ENCODE measurements at places on chromosomes 12 and 14.

GRCh38 chr12:33587354-33587753, 147.7 kb upstream of the SYT10 start:
- no peak for DNase-seq

GRCh38 chr12:29281371-29282005, 99.5 kb downstream of the ERGIC2 start:
- no peak for DNase-seq

DNA sequence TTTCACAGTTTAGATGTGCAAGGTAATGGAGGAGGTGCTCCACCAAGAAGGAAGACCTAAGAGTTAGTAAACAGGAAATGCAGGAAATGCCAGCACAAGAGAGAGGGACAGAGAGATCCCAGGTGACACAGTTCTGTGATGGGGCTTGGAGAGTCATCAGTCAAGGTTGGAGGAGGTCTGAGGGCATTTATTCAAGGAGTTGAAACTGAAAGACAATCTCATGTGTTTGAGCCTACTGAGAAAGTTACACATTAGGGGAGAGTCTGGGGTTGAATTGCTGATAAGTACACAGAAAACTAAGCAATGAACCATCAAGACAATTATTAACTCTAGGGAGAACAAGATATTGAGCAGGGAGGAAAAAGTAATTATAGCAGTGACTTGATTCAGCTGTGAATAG, 138.5 kb downstream of the ANO6 start:
- no peak for DNase-seq

DNA sequence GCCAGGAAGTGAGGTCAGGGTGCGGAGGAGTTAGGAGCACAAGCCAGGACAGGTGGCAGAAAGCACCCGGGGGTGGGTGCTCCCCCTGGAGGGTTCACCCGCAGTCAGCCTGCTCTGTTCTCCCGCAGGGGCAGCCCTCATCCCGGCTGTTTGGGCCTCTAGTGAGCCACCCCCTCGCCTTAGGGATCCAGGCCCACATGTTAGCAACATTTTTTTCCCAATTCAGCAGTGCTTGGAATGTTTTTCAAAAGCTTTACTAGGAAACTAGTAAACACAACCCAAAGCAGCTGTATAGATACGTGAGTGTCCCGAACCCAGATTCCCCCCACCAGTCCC, 28.5 kb upstream of the NXPH4 start:
- DNase-seq: no peak

- no peak for DNase-seq
Observed at GRCh38 chr14:82549306-82549990, 1015.8 kb upstream of the SEL1L start.

- DNase-seq: no peak
Observed at GRCh38 chr14:32667287-32667686, 271.4 kb upstream of the NPAS3 start.

DNA sequence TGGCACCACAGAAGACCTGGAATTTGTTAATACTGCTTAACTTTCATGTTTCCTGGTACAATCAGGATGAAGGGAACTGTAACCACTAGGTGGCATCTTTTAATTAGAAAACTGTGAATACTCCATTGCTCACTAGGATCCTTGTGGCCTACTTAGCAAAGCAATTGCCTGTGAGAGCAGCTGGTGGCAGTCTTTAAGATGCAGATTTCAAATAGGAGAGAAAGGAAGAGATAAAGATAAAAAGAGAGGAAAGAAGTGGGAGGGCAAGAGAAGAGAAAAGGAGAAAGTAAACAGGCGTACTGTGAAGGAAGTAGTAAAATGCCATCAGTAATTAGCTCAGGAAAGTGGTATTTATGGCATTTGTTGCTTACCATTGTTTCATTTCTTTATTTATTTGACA, 114.5 kb downstream of the RAD51B start:
- DNase-seq: no peak

DNA sequence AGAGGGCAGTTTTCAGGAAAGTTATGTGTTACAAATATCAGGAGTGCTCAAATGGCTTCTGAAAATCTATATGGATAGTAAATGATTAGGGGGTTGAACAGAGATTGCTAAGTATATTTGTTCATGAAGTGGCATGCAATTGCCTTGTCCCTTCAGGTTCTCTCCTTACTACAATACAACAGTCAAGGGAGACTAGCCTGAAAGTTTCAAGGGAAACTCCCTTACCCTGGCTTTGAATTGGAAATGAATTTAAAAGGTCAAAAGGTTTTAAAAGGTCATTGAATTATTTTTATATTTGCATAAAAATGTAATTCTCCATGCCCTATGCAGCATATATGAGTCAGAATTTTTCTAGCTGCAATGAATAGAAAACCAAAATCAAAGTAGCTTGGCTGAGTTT, 253.1 kb upstream of the SYT1 start:
- DNase-seq: no peak

DNA sequence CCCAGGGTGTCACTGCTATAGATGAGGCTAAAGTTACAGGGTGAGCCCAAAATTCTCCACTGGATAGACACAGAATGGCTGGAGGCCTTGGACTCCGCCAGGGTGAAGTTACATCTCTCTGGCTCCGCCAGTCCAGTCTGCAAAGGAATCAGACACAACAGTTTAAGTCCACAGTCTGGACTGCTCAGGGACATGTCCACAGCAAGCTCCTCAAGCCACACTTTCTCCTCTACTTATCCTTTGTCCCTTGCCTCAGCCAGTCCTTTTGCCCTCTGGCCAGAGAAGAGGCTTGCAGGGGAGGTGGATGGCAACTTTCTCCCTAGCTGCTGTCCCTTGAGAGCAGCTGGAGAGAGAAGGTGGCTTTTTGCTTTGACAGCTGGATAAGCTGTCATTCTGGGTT, 28.0 kb downstream of the PTPRB start:
- DNase-seq: no peak

- no peak for DNase-seq
Observed at GRCh38 chr14:99314623-99315022, 42.6 kb upstream of the BCL11B start.

- DNase-seq: no peak
Observed at GRCh38 chr14:104771918-104772706, 19.2 kb downstream of the SIVA1 start.

DNA sequence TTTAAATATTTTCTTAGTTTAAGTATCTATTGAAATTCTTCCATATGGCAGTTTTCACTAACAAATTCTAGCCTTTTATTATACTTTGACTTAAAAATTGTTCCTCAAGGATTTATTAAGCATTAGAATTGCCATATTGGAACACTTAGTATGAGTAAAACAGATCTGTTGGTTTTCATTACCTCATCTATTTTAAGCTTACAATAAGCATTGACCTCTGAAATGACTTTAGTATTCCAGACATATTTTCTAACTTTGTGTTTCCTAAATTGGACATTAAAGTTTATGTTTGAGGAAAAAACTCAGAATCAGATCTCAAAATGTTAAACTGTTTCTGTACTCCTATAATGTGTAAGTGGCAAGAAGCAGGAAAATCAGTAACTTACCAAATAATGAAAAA, 48.4 kb downstream of the CSRP2 start:
- DNase-seq: no peak

DNA sequence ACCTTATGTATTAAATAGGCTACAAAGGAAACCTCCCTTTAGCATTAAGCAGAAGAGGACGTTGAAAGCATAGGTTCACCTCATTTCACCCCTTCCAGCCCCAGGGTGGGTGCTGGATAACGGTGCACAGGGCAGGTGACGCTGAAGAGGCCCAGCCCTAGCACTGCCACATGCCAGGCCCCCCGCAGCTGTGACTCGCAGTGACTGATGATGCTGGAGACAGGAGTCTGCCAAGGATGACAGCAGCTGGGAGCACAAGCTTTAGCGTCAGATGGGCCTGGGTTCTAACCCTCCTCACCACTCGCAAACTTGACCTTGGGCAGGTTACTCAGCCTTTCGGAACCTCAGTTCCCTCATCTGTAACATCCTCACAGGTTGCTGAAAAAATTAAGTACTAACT, 76.7 kb downstream of the TBK1 start:
- no peak for DNase-seq

GRCh38 chr12:106897981-106898901, 57.5 kb upstream of the TMEM263 start:
- DNase-seq: no peak

DNA sequence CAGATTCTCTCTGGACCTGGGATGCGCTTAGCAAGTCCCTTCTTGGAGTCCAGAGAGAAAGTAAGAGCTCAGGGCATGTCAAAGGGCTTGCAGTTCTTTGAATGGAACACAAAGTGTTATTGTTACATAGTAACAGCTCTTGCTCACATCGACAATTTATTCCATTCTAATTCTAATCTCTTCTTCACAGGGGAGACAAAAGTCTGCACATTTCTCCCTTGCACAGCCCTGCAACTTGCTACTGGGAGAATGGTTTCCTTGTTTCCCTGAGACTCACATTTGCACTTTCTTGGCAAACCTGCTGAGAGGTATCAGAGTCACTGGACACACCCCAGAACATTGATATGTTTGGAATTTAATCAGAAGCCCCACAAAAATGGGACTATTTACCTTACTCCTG, 209.9 kb upstream of the IGF1 start:
- DNase-seq: no peak

GRCh38 chr12:33180918-33181317, 258.7 kb downstream of the SYT10 start:
- DNase-seq: no peak

- DNase-seq: no peak
Observed at GRCh38 chr14:51157012-51157411, 62.1 kb upstream of the TRIM9 start.

GRCh38 chr12:132695431-132695830, 8.0 kb downstream of the PXMP2 start:
- DNase-seq: no peak

- no peak for DNase-seq
Observed at GRCh38 chr14:23569443-23570151, 2.0 kb upstream of the AP1G2 start.

DNA sequence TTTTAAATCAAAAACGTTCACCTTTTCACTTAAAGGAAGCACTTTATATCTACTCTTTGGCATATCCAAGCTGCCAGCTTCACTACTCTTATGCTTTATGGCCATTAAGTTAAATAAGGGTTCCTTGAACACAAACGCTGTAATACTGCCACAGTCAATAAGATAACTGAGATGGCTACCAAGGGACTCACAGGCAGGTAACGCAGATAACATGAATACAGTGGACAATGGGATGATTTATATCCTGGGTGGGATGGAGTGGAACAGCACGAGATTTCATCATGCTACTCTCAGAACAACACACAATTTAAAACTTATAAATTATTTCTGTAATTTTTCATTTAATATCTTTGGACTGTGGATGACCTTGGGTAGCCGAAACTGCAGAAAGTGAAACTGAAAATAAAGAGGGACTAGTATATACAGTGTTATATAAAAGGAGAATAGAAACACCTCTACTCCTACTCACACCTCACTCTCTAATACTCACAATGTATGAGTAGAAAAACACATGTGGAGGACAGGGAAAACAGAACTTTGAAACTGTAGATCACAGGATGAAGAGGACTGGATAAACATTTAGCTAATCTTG, 367.3 kb downstream of the C12orf50 start:
- no peak for DNase-seq

DNA sequence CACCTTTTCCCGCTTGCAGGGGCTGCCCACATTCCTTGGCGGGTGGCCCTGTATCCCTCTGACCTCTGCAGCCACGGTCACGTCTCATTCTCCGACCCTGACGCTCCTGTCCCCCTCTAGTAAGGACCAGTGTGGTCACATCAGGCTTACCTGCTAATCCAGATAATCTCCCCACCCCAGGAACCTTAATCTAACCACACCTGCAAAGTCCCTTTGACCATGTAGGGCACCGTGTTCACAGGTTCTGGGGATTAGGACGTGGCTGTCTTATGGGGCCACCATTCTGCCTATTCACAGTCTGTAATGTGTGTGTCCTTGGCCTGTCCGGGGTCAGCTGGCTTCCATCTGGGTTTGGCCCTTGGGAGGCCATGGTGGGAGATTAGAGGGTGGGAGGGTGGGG, 368.9 kb downstream of the AACS start:
- no peak for DNase-seq

DNA sequence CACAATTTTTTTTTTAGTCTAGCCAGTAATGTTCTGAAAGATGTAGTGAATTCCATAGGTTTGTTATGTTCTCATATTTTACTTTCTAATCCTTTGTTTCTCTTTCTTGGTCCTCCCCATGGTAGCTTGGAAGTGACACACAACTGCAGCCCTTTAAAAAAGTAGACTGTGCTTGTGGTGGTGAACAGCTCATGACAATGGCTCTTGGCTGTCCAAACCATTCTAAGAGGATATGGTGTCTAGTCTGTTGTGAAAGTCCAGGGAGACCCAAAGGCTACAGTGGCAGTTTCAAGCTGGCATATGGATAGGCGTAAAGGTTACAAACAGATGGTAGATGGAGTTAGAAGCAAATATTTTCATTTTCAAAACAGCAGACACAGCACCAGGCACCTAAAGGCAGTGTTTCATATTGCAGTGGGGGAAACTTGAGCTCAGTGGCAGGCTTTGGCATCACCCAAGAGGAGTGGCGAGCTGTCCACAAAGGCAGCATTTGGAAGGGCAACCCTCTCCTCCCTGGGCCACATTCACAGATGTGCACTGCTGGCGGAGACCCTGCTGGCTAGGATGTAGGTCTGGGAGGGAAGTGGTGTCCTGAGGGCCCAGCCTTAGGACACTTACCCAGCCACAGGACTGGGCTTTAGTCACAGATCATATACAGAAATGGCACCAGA, 102.1 kb downstream of the DYRK2 start:
- no peak for DNase-seq

DNA sequence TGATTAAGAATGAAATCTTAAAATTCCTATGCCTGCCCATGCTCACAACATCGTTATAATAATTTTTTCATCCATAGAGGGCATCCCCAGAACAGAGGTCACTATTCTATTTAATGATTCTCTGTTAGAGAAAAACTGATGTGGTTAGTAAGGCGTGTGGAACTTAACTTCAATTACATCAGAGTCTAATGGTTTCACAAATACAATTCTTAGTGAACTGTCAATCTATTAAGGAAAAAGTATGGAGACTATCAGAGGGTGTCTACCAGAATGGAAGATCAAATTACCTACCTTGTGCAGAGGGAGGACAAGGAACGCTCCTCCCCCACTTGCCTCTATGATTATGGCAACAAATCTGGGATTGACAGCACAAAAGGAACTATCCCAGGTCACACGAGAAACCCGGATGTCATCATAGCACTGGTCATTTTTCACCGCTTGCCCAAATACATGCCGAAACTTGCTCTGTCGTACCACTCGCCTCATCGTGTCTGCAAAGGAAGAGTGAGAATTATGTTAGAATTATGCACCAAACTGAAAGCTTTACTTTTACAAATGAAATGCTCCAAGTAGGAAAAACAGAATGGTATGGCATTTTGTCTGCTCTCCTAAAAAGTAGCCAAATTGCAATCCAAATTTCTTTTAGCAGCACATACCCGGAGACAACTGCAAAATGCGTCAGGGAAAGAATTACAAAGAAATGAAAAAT, 30.3 kb downstream of the CORO1C start:
- DNase-seq: no peak

Data from type B pancreatic cell (in vitro differentiated cells).